Endodermal cell (in vitro differentiated cells): ENCODE measurements at places on chromosomes 7 and 10. TPM values are rescaled to one million over a fixed set of nuclear protein-coding genes. Genes with fewer than 3 reads are reported as not detected.
A peak's percentile ranks its signal among the peaks of the same experiment; 100 is the strongest.

- H3K27ac ChIP-seq: no peak overlapping the region
- no peak for DNase-seq
- no peaks in the 10 kb centered on the region for H3K4me1 ChIP-seq
- no peak overlapping the region for H3K4me3 ChIP-seq
Observed at GRCh38 chr7:79386688-79387422, 66.6 kb downstream of the MAGI2 start.

GRCh38 chr10:112369495-112370423, 4.2 kb upstream of the ACSL5 start:
- DNase-seq: no peak
- H3K27ac ChIP-seq: no peak overlapping the region
- H3K4me1 ChIP-seq: no peaks in the 10 kb centered on the region
- no peak overlapping the region for H3K4me3 ChIP-seq
- H3K36me3 ChIP-seq: no peaks in the 10 kb centered on the region

- no peak overlapping the region for H3K27ac ChIP-seq
- H3K4me1 ChIP-seq: no peaks in the 10 kb centered on the region
- no peaks in the 10 kb centered on the region for H3K27me3 ChIP-seq
- H3K4me3 ChIP-seq: no peak overlapping the region
Observed at GRCh38 chr10:126876456-126876855, 28.8 kb upstream of the DOCK1 start.

Gene C7orf33
- total RNA-seq: not detected in 3 replicates

Gene NANOS1
- total RNA-seq: 0.71 to 0.90 TPM (median 0.73 TPM) in 3 replicates

- H3K4me1 ChIP-seq: peaks cover 8% of the 10 kb centered on the region
- no peaks in the 10 kb centered on the region for H3K27me3 ChIP-seq
- no peak for DNase-seq
- peak overlapping the region; percentile 1 for H3K4me3 ChIP-seq
- H3K36me3 ChIP-seq: no peaks in the 10 kb centered on the region
Observed at GRCh38 chr7:103598326-103598905, 152.4 kb upstream of the SLC26A5 start.

Gene DIP2C
- total RNA-seq: 13.3 and 13.7 TPM in 2 replicates

- DNase-seq: no peak
- no peaks in the 10 kb centered on the region for H3K4me1 ChIP-seq
- no peak overlapping the region for H3K27ac ChIP-seq
- H3K27me3 ChIP-seq: no peaks in the 10 kb centered on the region
Observed at GRCh38 chr10:98676895-98677294, 230.2 kb upstream of the HPS1 start.

- H3K4me3 ChIP-seq: no peak overlapping the region
- H3K4me1 ChIP-seq: no peaks in the 10 kb centered on the region
- no peaks in the 10 kb centered on the region for H3K36me3 ChIP-seq
- peak overlapping the region; percentile 24 for H3K27ac ChIP-seq
- DNase-seq: peak; percentile 65
- H3K27me3 ChIP-seq: peaks cover 100% of the 10 kb centered on the region
Observed at GRCh38 chr7:27148031-27148755, 619 bp upstream of the HOXA6 start.

DNA sequence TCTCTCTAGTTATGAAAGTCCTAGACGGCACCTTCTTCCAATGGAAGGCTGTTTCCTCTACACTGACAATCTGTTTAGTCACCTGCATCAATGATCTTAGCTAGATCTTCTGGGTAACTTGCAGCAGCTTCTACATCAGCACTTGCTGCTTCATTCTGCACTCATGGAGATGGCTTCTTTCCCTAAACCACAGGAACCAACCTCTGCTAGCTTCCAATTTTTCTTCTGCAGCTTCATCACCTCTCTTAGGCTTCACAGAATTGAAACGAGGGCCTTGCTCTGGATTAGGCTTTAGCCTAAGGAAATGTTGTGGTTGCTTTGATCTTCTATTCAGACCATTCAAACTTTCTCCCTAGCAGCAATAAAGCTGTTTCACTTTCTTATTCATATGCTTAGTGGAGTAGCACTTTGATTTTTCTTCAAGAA, 24.6 kb downstream of the NAMPT start:
- H3K36me3 ChIP-seq: peaks cover 97% of the 10 kb centered on the region
- no peaks in the 10 kb centered on the region for H3K27me3 ChIP-seq
- no peak overlapping the region for H3K27ac ChIP-seq
- no peak for DNase-seq
- H3K4me1 ChIP-seq: no peaks in the 10 kb centered on the region

DNA sequence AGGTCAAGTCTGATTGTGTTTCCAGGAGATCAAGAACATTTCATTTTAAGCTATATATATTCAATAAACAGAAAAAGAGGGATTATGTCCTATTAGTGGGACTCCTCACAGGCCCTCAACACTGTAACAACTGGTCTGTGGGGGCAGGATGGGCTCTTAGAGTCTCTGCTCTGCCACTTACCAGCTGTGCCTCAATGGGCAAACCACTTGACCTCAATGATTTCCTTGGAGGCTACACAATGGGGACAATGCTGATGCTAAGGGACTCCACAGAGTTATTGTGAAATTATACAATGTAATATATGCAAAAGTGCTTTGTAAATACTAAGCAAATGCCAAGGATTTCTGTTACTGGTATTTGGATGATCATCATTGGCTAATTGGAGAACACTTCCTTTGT, 33.2 kb upstream of the MXI1 start:
- no peaks in the 10 kb centered on the region for H3K36me3 ChIP-seq
- H3K27ac ChIP-seq: no peak overlapping the region
- H3K27me3 ChIP-seq: peaks cover 36% of the 10 kb centered on the region
- peak; percentile 24 for DNase-seq
- no peak overlapping the region for H3K4me3 ChIP-seq
- H3K4me1 ChIP-seq: peaks cover 23% of the 10 kb centered on the region

DNA sequence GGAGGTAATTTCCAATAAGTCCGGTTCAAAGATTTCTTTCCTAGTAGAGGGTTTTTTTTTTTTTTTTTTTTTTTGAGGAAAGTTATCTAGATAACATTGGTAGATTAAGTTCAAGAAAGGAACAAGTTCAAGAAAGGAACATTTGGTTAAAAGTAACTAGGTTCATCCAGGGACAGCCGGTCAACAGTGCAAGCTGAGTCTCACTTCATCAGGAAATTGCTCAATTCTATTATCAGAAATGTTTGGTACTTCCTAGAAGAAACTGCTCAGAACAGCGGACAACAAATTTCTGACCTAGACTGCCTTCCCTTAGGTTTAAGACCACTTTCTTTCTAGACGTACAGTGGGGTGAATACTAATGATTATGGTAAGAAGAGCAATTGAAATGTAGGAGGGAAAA, 3.7 kb upstream of the IL2RA start:
- no peaks in the 10 kb centered on the region for H3K36me3 ChIP-seq
- H3K27me3 ChIP-seq: no peaks in the 10 kb centered on the region
- DNase-seq: peak; percentile 8

GRCh38 chr7:137771273-137771672, 75.5 kb downstream of the DGKI start:
- H3K27ac ChIP-seq: no peak overlapping the region
- no peak overlapping the region for H3K4me3 ChIP-seq
- no peak for DNase-seq
- no peaks in the 10 kb centered on the region for H3K27me3 ChIP-seq
- no peaks in the 10 kb centered on the region for H3K4me1 ChIP-seq

DNA sequence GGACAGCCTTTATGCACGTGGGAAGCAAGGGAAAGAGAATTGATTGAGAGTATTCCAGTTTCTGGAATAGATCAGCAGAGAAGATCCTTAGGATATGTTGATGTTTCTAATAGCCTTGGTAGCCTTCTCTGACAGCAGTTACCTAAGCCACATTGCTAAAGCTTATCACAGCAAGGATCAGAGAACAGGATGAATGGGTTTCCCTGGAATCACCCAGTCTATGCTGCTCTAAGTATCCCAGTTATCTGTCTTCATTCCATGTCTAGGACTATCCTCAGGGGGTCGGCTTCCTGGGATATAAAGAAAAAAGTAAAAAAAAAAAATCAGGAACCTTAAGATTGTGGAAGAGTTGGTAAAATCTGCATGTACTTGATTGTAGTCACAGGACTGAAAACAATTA, 352.0 kb upstream of the AKR1E2 start:
- H3K4me3 ChIP-seq: no peak overlapping the region
- H3K27ac ChIP-seq: no peak overlapping the region
- no peak for DNase-seq
- H3K27me3 ChIP-seq: no peaks in the 10 kb centered on the region
- H3K4me1 ChIP-seq: no peaks in the 10 kb centered on the region

DNA sequence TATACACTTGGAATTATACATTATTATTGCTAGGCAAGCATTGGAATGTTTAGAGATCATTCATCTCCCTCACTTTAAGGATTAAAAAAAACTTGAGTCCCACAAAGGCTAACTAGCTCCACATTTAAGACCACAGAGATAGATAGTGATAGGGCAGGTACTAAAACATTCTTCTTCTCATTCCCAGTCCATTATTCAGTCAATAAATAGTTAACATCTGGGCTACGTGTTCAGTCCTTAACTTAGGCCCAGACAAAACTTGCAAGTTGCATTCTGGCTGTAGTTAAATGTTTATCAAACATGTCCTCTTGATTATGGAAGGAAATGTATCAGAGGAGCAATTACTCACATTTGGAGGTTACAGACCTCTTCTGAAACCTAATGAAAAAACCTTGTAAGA, 2.4 kb downstream of the GNG11 start:
- no peaks in the 10 kb centered on the region for H3K27me3 ChIP-seq
- no peaks in the 10 kb centered on the region for H3K4me1 ChIP-seq
- no peaks in the 10 kb centered on the region for H3K36me3 ChIP-seq
- DNase-seq: no peak
- H3K27ac ChIP-seq: no peak overlapping the region

DNA sequence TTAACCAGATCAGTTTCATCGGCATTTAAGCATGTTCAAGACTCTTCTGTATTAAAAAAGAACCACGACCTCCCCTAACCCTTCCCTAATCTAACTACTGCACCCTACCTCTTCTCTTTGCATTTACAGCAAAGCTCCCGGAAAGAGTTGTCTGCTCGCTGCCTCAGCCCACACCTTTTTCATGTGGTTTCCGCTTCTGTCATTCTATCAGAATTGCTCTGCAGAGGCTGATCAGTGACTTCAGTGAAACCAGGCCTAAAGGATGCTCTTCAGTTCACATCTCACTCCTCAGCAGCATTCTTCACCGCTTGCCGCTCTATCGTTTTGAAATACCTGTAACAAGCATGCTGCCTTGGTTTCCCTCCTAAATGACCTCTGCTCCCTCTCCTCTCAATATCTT, 160.9 kb downstream of the SDK1 start:
- H3K36me3 ChIP-seq: no peaks in the 10 kb centered on the region
- no peaks in the 10 kb centered on the region for H3K4me1 ChIP-seq
- DNase-seq: no peak
- no peak overlapping the region for H3K4me3 ChIP-seq
- H3K27ac ChIP-seq: no peak overlapping the region

DNA sequence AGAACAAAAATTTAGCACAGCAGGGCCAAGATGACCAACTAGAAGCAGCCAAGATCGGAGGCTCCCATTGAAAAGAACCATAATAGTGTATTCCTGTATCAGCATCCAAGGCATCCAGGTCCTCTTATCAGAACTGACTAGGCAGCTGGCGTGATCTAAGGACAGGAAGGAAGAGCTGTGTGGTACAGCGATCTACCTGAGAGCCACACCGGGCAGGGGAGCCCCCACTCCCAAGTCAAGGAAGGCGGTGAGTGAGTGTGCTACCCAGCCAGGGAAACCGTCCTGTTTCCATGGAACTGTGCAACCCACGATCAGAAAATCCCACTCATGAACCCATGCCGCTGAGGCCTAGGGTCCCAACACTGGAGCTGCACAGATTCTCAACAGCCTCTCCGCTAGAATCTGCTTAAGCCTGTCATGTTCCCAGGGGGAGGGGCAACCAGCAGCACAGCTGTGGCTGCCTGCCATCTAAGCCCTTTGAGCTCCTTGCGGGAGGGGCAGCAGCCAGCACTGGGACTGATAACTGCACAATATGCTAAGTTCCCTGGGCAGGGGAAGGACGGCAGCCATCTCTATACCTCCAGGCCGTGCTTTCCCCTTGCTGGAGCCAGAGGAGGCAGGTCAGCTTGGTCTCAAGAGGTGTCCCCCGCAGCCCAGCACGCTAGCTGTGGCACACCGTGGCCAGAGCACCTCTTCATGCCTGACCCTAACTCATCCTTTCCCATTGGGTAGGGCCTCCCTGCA, 213.0 kb upstream of the SMIM30 start:
- DNase-seq: peak; percentile 85
- H3K36me3 ChIP-seq: no peaks in the 10 kb centered on the region
- H3K27ac ChIP-seq: no peak overlapping the region
- H3K4me3 ChIP-seq: peak overlapping the region; percentile 43
- no peaks in the 10 kb centered on the region for H3K27me3 ChIP-seq

- DNase-seq: no peak
- no peak overlapping the region for H3K27ac ChIP-seq
- H3K27me3 ChIP-seq: no peaks in the 10 kb centered on the region
- no peaks in the 10 kb centered on the region for H3K36me3 ChIP-seq
- H3K4me1 ChIP-seq: no peaks in the 10 kb centered on the region
- no peak overlapping the region for H3K4me3 ChIP-seq
Observed at GRCh38 chr10:123427165-123427786, 238.9 kb upstream of the GPR26 start.

DNA sequence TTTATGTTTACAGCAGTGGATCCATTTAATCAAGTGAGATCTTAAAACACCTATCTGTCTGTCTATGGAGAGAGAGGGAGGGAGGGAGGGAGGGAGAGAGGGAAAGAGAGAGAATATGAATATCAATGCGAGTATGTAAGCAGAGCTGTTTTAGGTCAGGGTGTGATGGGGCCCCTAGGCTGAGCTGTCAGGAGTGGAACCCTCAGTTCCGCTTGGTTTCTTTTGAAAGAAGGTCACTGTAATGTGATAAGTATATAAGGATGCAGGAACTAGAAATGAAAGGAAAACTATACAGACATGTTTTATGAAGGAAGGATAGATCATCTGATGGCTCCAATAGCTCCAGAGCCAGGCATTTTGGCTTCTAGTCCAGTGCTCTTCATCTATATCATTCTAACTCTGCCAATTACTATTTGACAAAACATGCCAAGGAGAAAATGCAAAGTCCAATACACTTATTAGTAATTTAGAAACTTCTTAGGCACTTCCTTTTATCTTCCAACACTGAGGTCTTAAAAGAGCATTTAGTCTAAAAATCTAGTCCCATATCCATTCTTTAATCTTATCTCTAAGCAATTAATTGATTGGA, 70.3 kb downstream of the NRCAM start:
- no peak for DNase-seq
- no peak overlapping the region for H3K4me3 ChIP-seq
- H3K4me1 ChIP-seq: no peaks in the 10 kb centered on the region
- H3K36me3 ChIP-seq: no peaks in the 10 kb centered on the region

Gene MAGI2
- 10.3 to 28.8 TPM (median 10.6 TPM) in 3 replicates for total RNA-seq

Gene STOX1
- 2.4 to 4.6 TPM (median 4.5 TPM) in 3 replicates for total RNA-seq

DNA sequence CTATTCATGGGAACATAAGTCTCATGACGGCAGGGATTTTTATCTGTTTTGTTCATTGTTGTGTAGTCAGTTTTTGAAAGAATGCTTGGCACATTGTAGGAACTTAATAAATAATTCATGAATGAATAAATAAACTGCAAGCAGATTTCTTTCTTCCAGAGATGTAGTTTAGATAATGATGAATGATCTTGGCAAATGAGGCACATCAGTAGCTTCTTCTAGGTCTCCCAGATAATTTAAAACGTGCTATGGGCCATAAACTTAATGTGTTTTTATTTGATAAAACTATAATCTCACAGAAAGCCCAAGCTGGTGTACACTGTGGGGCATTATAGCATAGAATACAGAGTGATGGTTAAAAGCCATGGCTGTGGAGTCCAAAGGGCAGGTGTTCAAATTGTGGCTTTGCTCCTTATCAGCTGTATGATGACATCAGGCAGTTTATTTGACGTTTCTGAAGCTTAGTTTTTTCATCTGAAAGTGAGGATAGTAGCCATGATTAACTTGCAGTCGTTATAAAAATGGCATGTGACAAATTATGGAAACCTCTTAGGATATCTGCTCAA, 3.5 kb downstream of the MGAM start:
- H3K36me3 ChIP-seq: no peaks in the 10 kb centered on the region
- no peak overlapping the region for H3K4me3 ChIP-seq
- H3K4me1 ChIP-seq: no peaks in the 10 kb centered on the region
- DNase-seq: no peak
